ENCODE measurements at places on chromosomes 4 and X.
A peak's percentile ranks its signal among the peaks of the same experiment; 100 is the strongest.

DNA sequence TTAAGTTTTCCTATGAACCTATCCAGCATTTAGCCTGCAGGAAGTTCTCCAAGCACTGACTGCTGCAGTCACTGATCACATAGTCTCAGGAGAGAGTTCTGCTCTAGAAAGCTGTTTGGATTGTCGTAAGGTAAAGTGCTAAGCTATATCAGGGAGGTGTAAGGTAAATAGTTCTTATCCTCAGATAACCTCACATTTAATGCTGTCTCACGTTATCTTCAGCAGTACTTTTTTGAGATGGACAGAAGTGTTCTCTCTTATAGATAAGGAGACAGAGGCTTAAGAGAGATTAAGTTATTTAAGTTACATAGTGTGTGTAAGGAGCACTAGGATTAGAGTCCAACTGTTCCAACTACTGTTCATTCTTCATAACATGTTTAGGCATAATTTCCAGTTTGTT, 77.9 kb downstream of the STIM2 start:
- DNase-seq, result no peak

- no peak for DNase-seq
These were observed 26.4 kb downstream of the PPP1R2C start for GRCh38 chrX:42751573-42751972.

DNA sequence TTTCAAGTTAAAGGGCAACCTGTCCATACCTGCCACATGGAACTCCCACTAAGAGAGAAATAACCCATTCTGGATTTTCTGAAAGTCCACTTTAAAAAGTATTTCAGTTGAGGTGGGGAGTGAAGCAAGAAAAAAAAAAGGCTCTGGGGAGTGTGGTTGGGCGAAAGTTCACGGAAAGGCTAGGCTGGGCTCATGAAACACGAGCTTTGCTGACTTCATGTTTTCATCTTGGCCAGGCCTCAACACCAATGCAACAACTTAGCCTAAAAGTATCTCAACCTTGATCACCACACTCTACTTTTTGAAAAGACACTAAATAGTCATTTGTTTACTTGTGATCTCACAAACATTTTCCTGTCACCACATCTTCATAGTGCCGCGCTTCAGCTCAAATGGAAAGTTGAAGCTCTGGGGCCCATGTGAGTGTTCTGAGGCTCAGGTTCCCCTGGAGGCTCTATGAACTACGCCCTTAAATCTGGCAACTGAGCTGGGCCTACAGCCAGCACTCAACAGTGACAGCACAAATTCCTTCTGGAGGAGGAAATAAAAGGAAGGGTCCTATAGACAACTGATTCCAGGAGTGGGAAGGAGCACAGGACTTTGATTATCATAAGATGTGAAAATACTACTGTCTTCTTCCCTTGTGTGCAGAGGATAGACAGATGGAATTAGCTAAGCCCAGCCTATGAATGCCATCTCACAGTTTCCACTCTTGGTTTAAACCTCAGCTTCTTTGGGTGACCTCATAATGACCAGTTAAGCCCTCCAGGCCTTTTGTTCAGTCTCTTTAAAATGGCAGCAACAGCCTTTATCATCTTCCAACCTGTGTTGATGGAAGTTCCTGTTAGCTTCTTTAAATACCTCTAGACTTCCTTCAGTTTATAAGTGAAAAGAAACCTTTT, 5.1 kb downstream of the CD40LG start:
- no peak for DNase-seq

DNA sequence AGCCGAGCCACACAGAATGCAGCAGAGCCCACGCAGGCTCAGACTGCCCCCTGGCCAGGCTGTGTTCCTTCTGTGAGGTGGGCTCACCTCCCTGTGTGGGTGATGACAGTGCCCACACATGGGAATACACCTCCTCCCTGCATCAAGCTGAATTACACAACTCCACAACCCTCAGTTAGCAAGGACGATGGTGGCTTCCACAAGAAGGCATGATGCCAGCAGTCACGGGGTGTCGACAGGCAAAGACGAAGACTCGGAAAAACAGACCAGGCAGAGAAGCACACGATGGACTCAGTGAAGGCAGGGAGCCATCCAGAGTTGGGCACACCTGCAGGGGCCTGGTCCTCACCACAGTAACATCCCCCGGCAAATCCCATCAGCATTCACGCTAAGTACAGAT, 12.1 kb downstream of the LETM1 start:
- DNase-seq, result no peak

- DNase-seq, result no peak
These were observed 378.5 kb downstream of the FAT4 start for GRCh38 chr4:125693228-125693627.

- DNase-seq, result no peak
These were observed 399.9 kb downstream of the GASK1B start for GRCh38 chr4:157772907-157773306.

GRCh38 chr4:98997166-98997565, 1.6 kb downstream of the METAP1 start:
- DNase-seq, result no peak

- no peak for DNase-seq
These were observed 256.7 kb upstream of the GNPDA2 start for GRCh38 chr4:44983083-44983482.

DNA sequence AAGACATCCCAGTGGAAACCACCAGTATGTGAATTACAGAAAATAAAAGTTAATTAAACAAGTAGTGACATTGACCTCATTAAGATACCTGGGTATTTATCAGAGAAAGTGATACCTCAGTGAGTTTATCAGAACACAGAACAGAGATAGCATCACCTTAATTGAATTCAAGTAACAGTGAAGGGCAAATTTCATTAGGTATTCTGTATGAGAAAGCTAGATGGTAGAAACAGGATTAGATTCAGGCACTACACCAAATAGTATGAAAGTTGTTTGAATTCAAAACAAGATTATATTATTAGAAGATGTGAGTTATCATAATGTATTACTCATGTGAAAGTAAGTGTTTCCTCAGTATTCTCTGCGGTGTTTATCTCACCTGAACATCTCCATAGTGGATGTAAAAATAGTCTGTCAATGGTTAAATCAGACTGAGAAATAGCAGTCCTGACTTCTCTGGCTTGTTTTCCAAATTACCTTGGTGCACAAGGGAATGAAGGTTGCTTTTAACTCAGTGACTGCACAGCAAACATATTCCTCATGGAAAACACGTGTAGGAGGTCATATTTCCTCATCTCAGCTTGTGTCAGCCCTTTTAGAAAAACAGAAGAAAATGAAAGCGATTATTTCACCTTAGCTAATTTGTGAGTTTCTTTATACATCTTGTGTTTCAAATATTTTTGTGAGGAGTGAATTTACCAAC, 79.9 kb upstream of the PCDH18 start:
- DNase-seq, result no peak

GRCh38 chrX:20378233-20378920, 111.7 kb upstream of the RPS6KA3 start:
- no peak for DNase-seq

DNA sequence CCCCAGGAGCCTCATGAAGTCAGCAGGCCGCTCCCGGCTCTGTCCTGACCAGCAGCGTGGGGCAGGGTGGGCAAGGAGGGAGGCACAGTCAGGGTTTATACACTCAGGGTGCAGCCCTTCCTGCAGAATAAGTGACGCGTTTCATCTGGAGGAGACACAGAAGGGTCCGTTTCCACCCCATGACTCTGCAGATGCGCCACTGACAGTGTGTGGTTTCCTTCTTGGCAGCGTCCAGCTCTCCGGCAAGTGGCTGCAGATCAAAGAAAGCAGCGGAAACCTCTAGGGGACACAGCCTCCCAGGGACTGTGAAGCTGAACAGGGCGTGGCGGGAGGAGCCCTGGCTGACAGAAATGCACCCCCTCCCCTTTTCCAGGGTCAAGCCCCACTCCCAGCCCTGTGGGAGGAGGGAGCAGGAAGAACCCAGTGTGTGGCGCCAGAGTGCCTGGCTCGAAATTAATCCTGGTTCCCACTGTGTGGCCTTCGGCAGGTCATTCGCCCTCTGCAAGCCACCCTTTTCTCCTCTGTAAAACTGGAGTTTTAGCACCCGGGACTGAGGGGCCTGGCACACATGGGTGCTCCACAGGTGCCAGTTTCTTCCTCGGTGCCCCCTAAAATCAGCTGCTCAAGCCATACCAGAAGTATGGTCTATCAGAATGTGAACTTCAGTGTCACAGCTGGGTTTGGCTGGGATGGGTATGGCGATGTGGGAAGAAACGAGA, 17.3 kb upstream of the TBC1D14 start:
- no peak for DNase-seq

GRCh38 chr4:15362541-15362940, 65.3 kb upstream of the C1QTNF7 start:
- no peak for DNase-seq

DNA sequence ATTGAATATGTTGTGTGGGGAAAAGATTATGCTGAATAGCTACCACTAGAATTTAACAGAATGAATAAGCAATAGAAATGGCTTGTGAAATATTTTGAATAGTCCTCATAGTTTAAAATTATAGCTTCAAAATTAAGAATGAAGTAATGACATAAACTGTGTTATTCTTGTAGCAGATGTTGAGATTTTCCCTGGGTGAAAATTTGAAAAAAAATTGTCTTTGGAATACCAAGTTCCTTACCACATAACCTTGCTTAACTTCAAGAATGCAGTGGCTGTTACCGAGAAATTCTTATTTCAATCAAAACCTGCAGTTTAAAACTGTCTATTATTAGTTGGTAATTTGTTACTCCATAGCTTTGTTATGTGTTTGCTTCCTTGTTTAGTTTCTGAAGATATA, 1268.6 kb downstream of the RAPGEF2 start:
- DNase-seq, result no peak

DNA sequence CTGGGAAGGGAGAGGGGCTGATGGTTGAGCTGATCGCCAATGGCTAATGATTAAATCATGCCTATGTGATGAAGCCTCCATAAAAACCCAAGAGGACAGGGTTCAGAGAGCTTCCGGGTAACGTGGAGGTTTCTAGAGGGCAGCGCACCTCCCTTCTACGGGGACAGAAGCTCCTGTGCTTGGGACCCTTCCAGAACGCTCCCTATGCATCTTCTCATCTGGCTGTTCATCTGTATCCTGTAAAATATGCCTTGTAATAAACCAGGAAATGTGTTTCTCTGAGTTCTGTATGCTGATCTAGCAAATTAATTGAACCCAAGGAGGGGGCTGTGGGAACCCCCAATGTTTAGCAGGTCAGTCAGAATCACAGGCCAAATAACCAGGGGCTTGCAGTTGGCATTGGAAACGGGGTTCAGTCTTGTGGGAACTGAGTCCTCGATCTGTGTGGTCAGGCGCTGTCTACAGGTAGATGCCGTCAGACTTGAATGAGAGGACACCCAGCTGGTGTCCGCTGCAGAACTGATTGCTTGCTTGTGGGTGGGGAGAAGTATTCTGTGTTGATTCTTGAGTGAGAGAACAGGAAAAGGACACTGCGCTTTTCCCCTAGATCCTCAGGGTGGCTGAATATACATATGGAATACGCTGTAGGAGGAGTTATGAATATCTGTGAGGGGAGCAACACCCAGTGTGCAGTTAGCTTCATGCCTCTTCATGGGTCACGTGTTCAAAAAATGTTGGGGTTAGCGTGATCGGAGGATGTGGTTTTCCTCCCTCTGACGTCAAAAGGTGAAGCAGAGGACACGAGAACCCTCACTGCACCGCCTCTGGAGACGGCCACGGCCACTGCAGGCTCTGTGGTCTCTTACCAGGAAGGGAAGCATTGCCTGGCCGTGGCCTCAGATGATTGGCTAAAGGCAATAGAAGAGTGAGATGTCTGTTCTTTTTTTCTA, 29.2 kb downstream of the HTT-AS start:
- peak; percentile 6 for DNase-seq

DNA sequence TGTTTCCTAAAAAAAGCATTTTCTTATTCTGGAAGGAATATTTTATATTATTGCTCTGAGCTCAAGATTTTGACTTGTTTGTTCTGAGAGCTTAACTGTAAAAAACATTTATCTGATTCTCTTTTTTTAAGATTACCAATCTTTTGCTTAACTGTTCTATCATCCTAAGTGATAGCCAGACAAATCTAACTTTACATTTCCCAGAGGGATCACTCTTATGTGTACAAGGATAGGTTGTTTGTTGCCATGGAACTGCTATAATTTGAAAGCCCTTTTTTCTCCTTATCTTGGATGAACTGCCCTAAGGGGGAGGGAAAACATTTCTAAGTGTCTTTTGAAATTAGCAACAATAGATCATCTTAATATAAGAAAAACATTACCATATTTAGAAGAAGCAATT, 494.7 kb downstream of the TRAM1L1 start:
- no peak for DNase-seq

DNA sequence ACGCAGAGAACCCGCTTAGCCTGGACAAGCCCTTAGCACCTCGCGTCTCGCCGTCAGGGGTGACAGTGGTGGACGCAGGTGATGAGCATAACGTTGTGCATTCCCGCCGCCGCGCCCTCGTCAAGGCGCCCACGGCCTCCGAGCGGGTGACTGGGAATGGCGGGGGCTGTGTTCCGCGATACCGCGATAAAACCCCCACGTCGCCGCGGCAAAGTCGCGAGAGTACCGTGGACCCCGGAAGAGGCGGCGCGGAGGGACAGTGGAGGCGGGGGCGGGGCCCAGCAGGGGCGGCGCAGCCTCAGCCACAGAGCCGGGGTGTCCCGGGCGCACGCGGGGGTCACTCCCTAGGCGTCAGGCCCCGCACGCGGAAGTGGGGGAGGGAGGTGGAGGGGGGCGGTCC, 53.8 kb downstream of the ZFYVE28 start:
- no peak for DNase-seq

GRCh38 chr4:181685461-181685860, 557.7 kb upstream of the TENM3 start:
- DNase-seq, result no peak

DNA sequence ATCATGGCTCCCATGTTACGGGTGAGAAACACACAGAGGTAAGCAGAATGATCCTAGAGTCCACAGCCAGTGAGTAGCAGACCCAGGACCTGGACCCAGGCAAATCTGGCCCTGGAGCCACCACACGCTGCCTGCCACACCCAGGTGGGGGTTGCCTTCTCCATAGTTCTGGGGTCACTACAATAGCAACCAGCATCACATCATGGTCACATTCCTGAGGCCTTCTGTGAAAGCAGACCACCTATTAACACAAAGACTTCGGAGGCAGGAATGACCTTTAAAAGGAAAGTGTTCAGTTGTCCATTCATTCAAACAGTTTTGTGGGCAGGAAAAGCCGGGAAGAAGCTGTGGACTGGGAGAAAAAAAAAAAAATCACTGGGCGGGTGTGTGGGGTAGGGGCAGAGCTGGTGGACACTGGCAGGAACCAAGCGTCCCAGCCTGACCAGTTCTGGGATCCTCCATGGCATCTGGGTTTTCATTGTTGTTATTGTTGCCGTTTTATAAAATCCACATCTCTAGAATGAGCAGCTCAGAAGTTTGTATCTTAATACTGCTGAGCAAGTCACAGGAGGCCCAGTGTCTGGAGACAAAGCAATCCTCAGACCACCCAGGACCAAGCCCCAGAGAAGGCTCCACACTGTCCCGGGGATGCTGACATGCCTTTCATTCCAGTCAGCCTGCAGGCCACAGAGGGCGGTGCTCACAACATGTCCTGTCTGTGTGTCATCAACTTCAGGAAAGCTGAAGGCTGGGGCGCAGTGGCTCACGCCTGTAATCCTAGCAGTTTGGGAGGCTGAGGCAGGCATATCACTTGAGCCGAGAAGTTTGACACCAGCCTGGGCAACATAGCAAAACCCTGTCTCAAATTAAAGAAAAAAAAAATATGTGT, 67.0 kb downstream of the SEL1L3 start:
- peak; percentile 35 for DNase-seq

All from astrocyte of the cerebellum (primary cell).